ENCODE measurements at places on chromosomes 5 and 9.
A peak's percentile ranks its signal among the peaks of the same experiment; 100 is the strongest.

DNA sequence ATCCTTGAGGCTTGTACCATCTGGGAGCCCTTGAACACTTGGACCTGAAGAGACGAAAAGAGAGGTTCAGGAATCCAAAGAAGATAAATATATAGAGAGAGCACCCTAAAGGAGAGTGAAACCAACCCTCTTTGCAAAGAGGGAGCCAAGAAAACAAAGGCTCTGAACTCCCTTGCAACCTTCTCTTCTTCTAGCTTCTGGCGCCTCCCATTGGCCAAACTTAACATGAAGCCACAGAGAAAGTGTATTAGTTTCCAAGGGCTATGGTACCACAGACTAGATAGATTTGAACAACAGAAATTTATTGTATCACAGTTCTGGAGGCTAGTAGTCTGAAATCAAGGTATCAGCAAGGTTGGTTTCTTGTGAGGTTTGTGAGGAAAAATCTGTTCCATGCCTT is 175.1 kb downstream of the HCN1 start:
- ATAC-seq, result peak; percentile 98

DNA sequence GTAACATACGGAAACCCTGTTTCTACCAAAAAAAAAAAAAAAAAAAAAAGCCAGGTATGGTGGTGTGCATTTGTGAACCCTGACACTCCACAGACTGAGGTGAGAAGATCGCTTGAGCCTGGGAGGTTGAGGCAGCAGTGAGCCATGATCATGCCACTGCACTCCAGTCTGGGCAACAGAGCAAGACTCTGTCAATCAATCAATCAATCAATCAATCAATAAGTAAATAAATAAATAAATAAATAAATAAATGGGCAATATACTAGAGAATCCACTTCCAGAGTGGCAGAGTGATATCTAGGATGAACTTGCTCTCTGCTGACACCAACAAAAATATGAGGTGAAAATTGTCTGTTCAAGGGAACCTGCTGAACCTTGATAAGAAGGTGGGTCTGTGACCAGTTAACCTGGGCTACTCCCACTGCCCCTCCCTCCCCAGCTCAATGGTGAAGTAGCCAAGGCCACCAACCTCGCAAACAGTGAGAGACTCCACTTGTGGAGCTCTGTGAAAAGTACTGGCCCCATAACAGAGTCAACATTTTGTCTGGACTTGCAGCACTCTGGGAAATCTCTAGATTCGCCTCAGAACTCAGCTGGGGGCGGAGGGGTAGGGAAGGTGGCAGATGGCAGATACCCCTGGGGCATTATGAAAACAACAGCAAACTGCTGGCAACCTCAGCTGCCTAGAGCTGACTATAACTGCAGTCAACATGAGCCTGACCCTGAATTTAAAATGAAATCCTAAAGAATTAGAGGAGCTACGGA is 163.7 kb downstream of the ROR2 start:
- no peak for ATAC-seq

DNA sequence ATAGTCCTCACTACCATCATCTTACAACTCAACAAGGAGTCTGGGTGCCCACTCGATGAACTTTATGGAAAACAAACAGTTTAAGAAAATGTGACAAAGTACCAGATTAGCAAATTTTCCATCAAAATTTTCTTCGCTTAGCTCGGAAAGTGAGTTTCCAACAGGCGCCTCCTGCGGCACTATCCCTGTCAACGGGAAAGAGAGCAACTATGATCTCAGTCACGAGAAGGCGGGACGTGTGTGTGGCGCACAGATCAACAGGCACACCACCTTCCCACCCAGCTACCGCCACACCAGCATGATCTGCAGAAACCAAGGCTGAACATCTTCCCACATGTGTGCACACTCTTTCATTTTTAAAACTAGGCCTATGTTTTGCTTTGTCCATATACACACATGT is 13.7 kb upstream of the INPP5E start:
- ATAC-seq, result no peak

GRCh38 chr9:89592963-89593726 is 11.7 kb upstream of the GADD45G start:
- ATAC-seq, result no peak

- ATAC-seq, result no peak
Observed at GRCh38 chr5:38166832-38167231, 91.5 kb upstream of the EGFLAM start.

GRCh38 chr5:65413822-65414221 is 67.9 kb downstream of the ADAMTS6 start:
- ATAC-seq, result peak; percentile 38

DNA sequence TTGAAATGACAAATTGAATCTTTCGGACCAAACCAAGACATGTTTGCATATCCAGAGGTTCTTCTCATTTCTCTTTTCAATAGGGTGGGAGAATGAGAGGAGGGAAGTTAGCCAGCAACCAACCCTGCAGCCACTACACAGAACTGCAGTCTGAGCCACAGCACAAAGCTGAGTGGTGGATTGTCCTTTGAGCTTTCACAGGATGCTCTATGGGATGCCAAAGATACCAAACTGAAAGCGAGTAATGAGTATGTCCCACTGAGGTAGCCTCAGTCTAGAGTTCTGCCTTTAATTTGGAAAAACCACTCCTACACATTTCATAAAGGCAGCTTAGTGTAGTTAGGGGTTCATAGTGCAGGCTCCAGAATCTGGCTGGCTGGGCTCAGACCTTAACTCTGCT is 114.9 kb downstream of the MARCHF3 start:
- no peak for ATAC-seq

- no peak for ATAC-seq
Observed at GRCh38 chr5:3913279-3913678, 317.6 kb downstream of the IRX1 start.

DNA sequence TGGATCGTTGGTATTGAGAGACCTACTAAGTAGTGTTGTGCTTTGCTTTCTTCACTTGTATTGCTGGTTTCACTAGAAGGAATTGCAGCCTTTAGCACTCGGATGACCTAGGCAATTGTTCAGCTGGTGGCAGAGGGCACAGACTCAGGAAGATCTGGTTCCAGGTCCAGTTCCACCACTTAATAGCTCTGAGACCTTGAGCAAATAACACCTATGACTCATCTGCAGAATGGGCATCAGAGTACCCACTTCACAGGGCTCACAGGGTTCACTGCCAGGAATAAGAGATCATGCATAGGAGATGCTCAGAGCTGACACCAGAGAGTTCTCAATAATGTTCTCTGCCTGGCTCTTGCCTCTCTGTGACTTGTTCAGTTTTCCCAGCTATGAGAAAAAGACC is 133.6 kb downstream of the SIL1 start:
- no peak for ATAC-seq

DNA sequence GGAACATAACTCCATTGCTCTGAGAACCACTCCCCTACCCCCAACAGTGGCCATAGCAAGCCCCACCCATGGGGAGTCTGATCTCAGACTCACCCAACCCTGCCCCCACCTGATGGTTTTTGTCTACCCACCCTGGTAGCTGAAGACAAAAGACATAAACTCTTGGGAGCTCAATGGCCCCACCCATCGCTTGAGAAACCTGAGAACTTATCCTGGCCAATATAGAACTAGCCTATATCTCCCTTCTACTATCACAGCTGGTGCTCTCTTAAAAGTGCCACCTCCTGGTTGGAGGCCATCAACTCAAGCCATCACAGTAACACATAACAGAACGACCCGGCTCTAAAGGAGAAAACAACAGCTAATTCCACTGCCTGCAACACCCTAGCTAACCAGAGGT is 47.9 kb upstream of the SNAPC3 start:
- ATAC-seq, result no peak

All from SK-N-SH treated with all-trans-retinoic acid at 6 μM for 48 hours (cell line).